ENCODE measurements at places on chromosomes 12 and 14.

DNA sequence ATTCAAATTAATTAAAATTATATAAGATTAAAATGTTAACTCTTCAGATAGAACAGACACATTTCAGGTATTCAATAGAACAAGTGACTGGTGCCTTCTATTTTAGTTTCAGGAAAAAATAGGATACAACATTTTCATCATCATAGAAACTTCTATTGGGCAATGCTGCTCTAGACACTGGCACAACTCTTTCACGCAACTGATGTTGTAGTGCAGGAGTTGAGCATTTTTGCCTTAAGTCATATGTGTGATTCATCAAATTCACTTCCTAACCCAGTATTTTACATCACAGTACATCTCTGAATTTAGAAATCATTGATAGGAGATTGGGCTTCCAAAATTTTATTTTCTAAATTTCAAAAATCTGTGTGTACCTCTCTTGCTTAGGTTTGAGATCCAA, 215.4 kb upstream of the DIO2 start:
- no peak for DNase-seq

- no peak for DNase-seq
Observed at GRCh38 chr14:61498811-61499210, 177.4 kb downstream of the PRKCH start.

- no peak for DNase-seq
Observed at GRCh38 chr12:88207921-88208620, 66.0 kb downstream of the TMTC3 start.

DNA sequence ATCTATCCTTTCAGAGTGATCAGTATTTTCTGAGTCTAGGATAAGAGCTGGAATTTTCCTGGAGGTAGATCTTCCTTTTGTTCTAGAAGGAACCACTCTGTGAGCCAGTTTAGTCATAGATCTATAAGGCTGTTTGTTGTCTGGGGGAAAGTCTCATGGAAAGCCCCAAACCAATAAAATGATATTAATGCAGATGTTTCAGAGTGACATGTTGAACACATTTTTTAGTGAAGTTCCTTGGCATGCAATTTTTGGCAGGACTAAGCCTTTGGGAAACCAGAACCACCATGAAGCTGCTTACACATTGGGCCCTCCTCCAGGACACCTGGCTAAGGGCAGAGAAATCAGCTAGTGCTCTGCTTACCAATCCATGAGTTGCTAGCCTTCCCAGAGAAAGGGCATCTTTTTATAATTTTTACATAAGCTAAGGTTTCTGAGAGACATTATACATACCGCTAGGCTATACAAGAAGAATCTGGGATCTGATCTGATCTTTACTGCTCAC, 101.5 kb upstream of the PCED1B start:
- no peak for DNase-seq

DNA sequence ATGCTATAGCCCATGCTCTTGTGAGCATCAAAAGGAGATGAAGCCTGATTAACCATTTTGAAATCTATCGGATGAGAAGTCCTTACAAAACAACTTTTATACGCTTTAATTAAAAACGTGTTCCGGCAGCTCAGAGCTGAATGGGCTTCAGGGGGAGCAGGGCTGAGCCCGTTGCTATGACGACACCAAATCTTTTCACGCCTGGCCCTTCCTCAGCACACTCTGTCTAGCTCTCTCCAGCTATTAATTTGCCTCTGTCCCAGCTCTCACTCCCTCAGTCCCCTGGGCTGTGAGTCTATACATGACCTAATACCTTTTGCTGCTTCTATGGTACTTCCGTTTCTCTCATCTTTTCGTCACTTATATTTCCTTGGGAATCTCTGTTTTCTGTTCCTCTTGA, 15.8 kb downstream of the FOXA1 start:
- no peak for DNase-seq

- no peak for DNase-seq
Observed at GRCh38 chr12:87152841-87153528, 876.2 kb downstream of the C12orf50 start.

DNA sequence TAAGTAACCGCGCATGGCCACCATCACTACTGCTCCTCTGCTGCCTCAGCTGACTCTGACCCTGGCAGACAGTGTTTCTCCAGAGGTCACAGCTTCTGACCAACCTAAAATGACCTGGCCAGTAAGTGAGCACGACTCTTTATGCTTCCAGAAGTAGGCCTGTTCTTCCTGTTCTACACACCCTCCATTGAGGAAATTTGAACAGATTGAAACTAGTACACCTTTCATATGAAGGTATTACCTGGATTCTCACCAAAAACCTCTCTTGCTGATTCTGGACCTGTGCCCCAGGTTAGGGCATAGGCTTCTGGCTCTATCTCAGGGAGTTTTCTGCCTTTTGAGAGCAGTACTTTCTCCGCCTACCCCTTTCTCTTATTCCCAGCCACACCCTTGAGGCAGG, 178.4 kb upstream of the FRMD6 start:
- no peak for DNase-seq

DNA sequence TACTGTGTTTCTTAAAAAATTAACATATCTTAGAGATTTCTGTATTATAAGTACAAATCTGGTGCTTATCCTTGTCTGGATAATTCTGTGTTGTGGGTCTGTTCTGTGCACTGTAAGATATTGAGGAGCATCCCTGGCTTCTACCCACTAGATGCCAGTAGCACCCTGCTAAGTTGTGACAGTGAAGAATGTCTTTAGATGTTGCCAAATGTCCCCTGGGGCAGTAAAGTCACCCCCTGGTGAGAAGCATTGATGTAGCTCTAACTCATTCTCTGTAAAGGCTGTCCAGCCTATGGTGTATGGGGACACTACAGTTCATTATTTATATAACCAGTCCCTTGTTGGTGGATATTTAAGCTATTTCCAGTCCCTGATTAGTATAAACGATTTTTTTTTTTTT, 31.4 kb downstream of the MAP1LC3B2 start:
- no peak for DNase-seq

DNA sequence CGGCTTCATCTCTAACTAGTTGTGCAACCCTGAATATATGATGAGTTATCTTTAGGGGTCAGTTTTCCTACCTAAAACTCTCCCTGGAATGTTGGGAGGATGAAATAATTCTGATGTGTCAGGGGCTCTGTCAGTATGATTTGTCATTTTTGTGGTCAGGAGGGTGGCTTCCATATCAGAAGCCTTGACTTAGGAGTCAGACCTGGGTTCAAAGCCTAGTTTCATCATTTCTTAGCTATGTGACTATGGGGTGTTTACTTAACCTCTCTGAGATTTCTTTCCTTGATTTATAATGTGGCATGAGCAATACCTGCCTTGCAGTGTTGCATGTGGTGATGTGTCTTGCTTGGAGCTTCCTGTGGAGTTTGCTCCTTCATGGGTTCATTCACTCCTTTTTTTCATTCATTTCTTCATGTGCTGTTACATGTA, 146.8 kb downstream of the CHST11 start:
- DNase-seq, result no peak

DNA sequence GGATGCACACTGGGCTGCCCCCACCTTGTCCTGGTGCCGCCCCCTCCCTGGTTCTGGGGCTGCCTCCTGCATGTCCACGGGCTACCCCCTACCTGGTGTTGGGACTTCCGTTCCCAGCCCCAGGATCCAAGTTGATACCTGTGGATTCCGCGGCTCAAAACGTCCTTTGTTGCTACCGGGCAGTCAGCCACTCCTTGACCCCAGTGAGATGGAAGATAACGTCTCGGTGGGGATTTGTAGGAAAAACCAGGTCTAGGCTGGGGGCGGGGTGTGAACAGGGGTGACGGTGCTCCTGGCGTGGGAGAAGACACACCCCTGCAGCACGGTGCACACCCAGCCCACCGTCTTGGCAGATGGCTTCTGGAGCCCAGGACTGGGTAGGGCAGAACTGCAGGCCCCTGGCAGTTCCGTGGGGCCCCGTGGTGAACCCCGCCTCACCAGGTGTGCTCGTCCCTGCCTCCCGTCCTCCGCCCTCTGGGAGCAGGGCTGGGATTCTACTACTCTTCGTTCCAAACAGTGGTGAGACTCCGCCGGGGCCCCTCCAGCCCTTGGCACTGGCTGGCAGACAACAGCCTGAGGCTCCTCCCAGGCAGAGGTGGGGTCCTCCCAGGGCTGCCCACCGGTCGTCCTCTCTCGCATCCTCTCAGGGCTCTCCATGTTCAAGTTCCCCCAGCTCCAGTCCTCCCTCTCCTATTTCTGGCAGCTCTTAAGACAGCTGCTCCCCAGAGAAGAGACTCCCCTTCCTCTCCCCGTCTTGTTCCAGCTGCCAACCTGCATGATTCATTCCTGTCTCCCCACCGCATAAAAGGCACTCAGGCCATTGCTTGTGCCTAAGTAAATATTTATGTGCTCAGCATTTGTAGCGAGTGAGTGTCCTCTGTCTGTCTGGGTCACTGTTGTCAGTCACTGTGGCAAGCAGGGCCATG, 75.5 kb downstream of the FBXL14 start:
- no peak for DNase-seq

- no peak for DNase-seq
Observed at GRCh38 chr12:113456761-113457160, 14.9 kb downstream of the LHX5 start.

GRCh38 chr12:6570264-6570887, 2.3 kb upstream of the NOP2 start:
- DNase-seq, result no peak

- DNase-seq, result no peak
Observed at GRCh38 chr12:39003541-39004155, 98.3 kb upstream of the CPNE8 start.

DNA sequence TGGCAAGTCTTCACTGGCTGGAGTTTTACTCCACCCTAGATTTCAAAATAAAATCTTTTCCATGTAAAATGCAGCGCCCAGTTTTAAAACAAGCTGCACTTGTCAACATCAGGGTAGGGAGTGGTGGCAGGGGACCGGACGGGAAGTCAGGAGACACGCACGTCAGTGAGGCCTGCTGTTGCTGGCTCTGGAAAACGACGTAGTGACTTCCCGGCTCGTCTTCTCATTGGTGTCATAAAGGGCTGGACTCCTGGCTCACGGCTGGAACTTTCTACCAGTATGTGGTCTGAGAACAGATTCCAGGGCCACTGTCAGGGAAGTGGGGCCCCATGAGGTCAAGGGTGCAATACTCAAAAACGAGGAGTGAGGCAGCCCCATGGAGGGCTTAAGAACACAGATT, 64.2 kb upstream of the FOXN3 start:
- no peak for DNase-seq

DNA sequence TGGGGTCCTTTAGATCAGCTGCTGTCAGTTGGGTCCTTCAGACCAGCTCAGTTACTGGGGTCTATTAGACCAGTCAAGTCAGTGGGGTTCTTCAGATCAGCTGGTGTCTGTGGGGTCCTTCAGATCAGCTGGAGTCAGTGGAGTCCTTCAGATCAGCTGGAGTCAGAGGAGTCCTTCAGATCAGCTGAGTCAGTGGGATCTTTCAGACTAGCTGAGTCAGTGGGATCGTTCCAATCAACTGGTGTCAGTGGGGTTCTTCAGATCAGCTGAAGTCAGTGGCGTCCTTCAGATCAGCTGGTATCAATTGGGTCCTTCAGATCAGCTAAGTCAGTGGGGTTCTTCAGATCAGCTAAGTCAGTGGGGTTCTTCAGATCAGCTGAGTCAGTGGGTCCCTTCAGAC, 14.7 kb upstream of the LPCAT3 start:
- DNase-seq, result no peak

- DNase-seq, result no peak
Observed at GRCh38 chr12:19120795-19121194, 8.7 kb upstream of the PLEKHA5 start.

GRCh38 chr12:67624355-67624754, 24.2 kb upstream of the DYRK2 start:
- no peak for DNase-seq

DNA sequence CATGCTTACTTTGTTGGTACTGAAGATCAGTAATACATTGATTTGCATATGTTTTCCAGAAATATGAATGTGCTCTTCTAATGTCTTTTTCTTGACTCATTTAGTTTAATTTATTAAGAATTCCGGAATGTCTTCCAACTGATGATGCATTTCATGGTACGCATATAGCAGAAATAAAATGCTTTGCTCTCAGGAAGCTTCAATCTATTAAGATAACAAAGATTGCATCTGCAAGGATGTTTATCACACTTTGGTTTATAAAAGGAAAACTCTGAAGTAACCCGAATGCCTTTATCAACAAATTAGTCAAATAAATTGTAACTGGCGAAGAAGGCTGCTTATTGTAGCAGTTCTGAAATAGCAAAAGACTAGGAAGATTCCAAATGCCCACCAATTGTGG, 166.4 kb upstream of the LMNTD1 start:
- DNase-seq, result no peak

- DNase-seq, result no peak
Observed at GRCh38 chr12:104657726-104658484, 201.2 kb downstream of the CHST11 start.

GRCh38 chr12:110444455-110444854, 5.7 kb downstream of the ARPC3 start:
- no peak for DNase-seq

GRCh38 chr14:55306938-55307589, 35.8 kb downstream of the FBXO34 start:
- DNase-seq, result no peak

DNA sequence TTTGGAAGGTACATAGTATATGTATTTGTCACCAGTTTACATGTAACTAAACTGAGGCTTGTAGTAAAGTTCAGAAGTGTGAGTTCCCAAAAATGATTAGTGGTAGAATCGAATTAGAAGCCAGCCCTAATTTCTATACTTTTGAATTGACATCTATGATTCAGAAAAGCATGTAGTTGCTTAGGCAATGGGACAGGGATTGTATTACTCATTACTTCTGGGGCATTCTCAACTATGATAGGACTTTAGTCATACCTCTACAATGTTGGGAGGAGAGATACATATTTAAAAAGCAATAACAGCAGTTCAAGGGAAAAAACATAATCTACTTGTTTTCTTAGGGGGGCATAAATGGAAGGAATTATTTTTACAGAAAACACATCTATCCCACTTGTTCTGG, 277.9 kb upstream of the E2F7 start:
- DNase-seq, result no peak

DNA sequence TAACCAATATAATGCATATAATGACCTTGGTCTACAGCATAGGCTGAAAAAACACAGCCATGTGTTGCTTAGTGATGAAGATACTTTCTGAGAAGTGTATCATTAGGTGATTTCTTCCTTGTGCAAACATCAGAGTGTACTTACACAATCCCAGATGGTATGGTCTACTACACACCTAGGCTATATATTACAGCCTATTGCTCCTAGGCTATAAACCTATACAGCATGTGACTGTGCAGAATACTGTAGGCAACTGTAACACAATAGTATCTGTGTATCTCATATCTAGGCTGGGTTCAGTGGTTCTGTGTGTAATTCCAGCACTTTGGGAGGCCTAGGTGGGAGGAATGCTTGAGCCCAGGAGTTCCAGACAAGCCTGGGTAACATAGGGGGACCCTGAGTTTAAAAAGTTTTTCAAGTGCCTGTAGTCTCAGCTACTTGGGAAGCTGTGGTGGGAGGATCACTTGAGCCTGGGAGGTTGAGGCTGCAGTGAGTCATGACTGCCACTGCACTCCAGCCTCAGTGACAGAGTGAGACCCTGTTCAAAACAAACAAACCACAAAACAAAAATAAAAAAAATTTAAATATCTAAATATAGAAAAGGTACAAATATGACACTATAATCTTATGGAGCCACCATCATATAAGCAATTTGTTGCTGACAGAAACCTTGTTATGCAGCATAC, 66.6 kb downstream of the GRIP1 start:
- no peak for DNase-seq

All from 8988T (cell line).